Activated CD4-positive, alpha-beta T cell treated with anti-CD3 and anti-CD28 coated beads, Interleukin-2, amount 10 ng/mL, durations not matched to agents 7 days and 5 days (primary cell): ENCODE measurements at places on chromosomes 3 and 15. TPM values are rescaled to one million over a fixed set of nuclear protein-coding genes. Genes with fewer than 3 reads are reported as not detected.

Gene MAGEL2
- total RNA-seq: not detected

Gene KBTBD13
- total RNA-seq: not detected

DNA sequence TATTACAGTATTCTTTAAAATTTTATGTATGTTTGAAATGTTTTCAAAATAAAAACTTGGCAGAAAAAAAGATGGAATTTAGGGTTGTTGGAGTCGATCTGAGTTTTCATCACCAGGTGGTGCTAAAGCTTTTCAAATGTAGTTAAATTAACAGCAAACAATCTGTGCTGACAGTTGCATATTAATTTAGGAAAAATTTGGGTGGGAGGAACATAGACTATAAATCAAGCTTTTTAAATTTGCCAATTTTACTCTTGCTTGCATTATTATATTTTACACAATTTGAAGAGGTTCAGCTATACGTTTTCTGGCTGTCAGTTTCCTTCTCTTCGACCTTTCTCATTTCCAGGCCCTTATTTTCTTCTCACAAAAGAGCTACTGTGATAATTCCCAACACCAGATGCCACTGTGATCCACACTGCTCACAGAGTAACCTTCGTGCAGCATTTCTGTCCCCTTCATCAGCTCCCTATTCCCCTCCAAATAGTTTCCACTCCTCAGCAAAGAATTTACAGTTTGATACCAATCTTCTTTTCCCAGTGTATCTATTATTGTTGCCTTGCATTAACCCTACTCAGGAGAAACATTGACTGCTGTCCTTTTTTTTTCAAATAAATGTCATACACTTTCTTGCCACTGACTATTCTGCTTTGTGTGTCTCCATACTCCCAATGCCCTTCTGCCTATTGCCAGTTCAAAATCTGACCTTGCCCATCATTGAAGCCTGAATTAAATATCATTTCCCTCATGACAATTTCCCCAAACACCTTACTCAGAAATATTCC, 53.4 kb upstream of the EIF5A2 start:
- H3K36me3 ChIP-seq: no peaks in the 10 kb centered on the region
- H3K4me3 ChIP-seq: no peak overlapping the region
- no peaks in the 10 kb centered on the region for H3K4me1 ChIP-seq
- peak; percentile 16 for DNase-seq
- H3K27ac ChIP-seq: no peak overlapping the region

DNA sequence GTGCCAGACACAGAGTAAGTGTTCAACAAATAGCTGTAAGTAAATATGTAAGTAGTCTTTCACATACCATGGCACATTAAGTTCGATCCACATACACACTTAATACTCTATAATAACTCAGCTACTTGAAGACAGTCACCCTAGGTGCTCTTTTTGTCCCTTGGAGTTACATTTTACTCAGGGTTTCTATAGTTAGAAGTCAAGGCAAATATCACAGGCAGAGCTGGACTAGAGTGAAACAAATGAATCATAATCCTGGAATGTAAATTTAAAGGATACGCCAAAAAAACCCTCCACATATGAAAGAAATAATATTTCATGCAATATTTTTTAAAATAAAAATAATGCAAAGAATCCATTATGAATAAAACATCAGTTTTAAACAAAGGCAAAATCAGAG, 461.8 kb downstream of the MAGI1 start:
- no peaks in the 10 kb centered on the region for H3K27me3 ChIP-seq
- H3K36me3 ChIP-seq: no peaks in the 10 kb centered on the region
- H3K4me3 ChIP-seq: no peak overlapping the region
- H3K27ac ChIP-seq: no peak overlapping the region
- H3K4me1 ChIP-seq: no peaks in the 10 kb centered on the region

- peaks cover 30% of the 10 kb centered on the region for H3K27me3 ChIP-seq
- no peak overlapping the region for H3K4me3 ChIP-seq
Measured at GRCh38 chr15:29914511-29914926, 92.3 kb upstream of the TJP1 start.
